ENCODE measurements at places on chromosomes 16 and 17.

GRCh38 chr16:27174798-27175197, 28.5 kb upstream of the KDM8 start:
- DNase-seq = no peak

- no peak for DNase-seq
Measured at GRCh38 chr17:76493505-76494167, 7.6 kb downstream of the RHBDF2 start.

GRCh38 chr17:49497148-49498028, 2.3 kb downstream of the NGFR start:
- no peak for DNase-seq

DNA sequence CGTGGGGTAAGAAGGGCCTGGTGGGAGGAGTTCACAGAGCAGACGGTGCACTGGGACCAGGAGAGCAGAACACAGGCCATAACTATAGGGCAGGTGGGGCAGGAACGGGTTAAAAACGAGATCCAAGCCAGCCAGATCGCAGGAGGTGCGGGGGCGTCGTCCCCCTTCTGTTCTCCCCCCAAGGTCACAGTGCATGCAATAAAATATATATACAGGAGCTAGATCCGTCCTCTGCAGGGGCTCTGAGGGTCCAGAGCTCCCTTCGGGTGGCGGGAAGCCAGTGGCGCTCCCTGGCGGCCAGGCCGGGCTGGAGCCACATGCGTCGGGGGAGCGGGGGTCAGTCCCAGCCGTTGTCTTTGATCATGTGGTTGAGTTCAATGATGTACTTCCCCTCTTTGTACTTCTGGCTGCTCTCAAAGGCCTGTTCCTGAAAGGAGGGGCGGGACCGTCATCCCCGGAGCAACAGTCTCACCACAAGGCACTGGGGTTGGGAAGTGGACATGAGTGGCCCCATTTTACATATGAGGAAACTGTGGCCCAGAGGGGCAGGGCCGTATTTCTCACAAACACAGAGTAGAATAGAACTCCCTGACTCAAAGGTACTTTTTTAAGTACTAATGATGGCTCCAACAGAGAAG, 768 bp upstream of the TBX6 start:
- DNase-seq = no peak

- DNase-seq = peak; percentile 9
Measured at GRCh38 chr17:79628861-79629547, 18.2 kb upstream of the RBFOX3 start.

DNA sequence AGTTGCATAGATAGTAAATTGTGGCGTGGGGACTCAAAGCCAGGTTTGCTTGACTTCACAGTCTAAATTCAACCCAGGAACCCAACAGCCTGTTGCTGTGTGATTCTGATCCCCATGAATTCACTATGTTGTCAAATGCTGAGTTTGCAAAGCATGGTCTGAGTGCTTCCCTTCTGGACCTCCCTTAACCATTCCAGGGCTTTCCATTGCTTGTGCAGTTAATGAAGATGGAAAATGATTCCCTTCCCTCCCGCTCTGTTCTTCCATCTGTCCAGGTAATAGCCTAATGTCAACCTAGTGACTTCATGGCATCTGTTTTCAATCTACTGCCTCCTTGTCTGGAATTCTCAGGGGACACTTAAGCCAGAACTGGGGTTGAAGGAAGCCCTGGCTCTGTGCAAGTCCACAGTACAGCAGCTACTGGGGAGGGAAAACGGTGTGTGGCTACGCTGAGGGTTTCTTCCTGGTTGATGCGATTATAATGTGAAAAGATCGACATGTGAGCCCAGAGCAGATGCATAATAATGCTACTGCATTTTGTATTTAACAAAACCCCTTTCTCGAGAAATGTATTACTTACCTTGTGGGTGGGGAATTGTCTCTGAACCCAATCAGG, 206.7 kb downstream of the CDH13 start:
- DNase-seq = no peak

Data from omental fat pad (tissue), 4 donors.